ENCODE measurements at places on chromosomes 6 and 20. TPM values are rescaled to one million over a fixed set of nuclear protein-coding genes. Genes with fewer than 3 reads are reported as not detected.

DNA sequence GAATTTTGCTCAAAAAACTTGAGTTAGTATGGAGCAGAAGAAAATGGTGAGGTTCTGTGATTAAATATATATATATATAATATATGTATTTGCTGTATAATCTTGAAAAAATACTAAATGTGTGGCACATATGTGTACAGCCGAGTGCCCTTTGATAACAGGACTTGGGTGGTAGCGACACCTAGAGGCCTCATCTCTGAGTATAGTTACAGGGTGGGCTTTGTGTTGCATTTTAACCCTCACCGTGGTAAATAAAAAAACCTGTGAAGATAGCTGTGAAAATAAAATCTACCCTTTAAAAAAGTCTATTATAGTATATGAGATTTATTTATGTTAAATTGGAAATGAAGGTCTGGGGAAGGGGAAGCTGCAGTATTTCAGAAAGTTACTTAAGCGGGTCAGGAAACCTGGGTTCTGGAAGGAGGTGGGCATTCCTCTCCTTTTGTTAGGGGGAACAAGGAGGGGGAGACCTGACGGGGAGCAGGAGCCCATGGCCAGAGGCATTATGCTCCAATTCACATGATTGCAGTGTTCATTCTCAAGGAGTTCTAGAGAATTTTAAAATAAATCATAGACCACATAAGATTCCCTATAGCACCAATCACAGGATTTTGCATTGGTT, 82.7 kb downstream of the SH3BGRL2 start:
- peak; percentile 38 for DNase-seq

DNA sequence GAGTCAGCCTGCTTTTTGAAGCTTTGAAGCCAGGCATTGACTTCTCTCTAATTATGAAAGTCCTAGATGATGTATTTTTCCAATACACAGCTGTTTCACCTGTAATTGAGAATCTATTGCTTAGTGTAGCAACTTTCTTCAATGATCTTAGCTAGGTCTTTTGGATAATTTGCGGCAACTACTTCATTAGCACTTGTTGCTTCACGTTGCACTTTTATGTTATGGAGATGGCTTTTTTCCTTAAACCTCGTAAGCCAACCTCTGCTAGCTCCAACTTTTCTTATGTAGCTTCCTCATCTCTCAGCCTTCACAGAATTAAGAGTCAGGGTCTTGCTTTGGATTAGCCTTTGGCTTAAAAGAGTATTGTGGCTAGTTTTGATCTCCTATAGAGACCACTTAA, 44.8 kb downstream of the PHIP start:
- DNase-seq = no peak

GRCh38 chr6:150426198-150426597, 57.4 kb downstream of the IYD start:
- no peak for DNase-seq

DNA sequence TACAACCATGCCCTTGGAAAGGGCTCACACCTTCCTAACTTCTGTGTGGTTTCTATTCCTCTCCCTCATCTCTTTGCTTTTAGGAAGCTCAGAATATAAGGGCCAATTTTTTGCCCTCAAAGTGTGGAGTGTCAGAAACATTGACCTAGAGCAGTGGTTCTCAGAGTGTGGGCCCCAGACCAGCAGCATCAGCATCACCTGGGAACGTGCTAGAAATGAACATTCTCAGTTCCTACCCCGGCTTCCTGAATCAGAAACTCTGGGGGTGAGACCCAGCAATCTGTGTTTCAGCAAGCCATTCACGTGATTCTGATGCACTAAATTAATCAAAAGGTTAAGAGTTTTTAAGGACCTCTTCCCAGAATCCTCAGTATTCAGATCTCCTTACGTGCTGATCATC, 47.9 kb upstream of the IL17A start:
- no peak for DNase-seq

DNA sequence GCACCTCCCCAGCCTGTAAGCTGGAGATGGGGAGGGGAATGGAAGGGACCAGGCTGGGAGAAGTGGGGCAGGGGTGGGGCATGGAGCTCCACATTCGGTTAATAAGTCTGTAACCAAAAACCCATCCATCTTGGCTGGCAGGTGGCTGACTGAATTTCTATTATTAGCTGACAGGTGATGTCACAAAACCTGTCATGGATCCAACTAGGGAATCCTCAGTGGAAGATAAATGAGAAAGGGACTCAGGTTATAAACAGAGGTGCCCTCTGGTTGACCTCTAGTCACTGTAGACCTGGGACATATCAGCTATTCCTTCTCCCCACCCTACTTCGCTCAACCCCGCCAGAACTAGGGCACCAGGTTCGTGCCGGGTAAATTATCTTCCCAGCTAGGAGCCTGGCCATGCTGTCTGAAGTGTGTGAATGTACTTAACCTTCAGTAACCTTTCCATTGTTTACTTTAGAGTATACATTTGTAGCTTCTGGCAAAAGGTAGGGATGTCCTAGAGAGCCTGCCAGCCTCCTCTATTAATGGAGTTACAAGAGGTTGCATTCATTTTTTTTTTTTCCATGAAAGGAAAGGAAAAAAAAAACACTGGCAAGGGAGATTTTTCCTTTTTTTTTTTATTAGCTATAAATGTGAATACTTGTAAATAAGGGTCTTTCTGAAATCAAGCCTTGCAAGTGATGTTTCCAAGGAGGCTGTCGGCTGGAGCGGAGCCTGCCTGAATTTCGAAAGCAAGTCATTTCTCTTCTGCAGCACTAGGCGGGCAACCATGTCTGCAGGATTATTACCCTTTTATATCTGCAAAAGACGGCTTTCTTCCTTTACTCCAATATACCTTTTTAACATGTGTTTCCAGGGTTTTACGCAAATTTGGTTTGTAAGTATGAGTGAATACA, 135.9 kb downstream of the TMEM242 start:
- no peak for DNase-seq

The ASIP gene
- total RNA-seq = not detected

The TULP1 gene
- not detected for total RNA-seq

The PI3 gene
- total RNA-seq = not detected
